ENCODE measurements at places on chromosomes 5 and 9.

DNA sequence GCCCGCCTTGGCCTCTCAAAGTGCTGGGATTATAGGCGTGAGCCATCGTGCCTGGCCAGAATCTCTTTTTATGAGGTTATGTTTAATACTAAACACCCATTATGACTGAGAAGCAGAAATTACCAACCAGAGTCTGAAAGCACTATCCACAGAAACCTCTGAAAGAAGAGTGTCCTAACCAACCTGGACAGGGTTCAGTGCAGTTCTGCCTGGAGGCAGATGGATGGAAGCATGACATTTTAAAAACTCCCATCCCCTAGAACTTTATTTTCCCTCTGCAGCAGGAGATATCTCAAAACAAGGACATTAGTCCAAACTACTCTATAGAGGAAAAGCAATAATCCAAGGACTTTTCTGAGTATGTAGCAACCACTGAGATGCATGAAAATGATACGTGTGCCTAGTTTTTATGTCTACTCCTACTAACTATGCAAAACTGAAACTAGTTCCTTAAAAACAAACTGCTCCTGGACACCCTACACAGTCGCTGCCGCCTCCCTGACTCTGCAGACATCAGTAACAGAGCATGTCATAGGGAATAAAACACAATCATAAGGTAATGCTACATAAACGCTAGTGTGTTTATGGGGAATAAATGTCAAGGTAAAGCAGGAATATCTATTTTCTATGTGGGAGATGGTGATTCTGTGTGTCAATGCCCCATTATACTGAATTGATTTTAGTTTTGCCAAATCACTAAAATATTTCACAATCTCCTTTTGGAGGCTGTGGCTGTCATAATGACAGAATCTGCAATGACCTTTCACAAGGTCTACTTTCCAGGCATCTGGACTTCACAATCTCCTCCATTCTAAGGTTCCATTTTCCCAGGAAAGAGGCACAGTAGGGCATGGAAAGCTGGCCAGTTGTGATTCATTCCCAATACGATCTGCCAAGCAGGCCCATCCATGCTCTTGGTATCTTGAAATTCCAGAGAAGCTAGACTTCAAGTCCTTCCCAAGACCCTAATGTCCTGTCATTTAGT, 122.8 kb downstream of the SIL1 start:
- DNase-seq, result no peak

- DNase-seq, result no peak
These were observed 1504.9 kb upstream of the C9orf72 start for GRCh38 chr9:29078063-29078666.

- DNase-seq, result no peak
These were observed 37.3 kb downstream of the PCDH1 start for GRCh38 chr5:141840826-141841360.

GRCh38 chr5:14229181-14229580, 86.0 kb downstream of the TRIO start:
- no peak for DNase-seq

GRCh38 chr9:108489567-108489966, 366.2 kb downstream of the ACTL7B start:
- no peak for DNase-seq

DNA sequence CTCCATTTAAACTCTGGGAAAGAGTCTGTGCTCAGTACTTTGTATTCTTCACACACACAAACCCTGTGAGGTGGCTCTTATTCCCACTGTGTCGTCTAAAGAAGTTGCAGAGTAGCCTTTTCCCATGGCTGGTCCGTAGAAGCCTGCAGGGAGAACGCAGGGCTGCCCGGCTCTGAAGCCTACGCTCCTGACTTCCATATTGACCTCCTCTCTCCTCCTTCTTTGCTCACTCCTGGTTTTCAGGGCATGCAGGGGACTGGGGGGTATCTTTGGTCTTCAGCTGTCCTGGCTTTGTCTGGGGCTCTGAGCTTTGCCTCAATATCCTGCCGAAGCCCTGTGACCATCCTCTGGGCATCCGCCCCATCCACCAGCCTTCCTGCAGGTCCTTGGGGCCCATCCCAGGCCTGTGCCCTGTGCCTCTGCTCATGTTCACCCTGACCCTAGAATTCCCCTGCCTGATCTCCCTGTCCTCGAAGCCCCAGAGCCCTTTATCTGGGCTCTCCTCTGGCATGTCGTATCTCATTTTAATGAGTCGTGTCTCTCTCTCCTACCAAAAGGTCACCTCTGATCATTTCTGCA, 83.8 kb upstream of the FSTL4 start:
- DNase-seq, result no peak

GRCh38 chr5:85681871-85682270, 935.9 kb upstream of the COX7C start:
- DNase-seq, result no peak

- no peak for DNase-seq
These were observed 321.3 kb downstream of the EPB41L4A start for GRCh38 chr5:112097768-112098167.

DNA sequence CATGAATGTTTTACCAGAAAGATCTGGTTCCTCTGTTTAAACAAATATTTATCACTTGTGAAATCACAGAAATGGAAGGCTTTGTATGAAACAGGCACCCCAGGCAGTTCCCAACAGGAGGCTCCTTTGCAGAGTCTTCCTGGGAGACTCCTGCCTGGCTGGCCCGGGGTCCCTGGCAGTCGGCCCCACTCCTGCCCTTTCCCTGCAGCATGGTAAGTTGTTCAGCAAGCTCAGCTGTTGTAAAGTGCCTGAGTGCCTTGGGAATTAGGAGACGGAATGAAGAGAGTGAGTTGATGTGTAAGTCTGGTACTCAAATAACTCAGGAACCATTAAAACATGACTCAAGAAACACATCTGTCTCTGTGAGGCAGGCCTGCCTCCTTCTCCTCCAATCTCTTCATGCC, 17.5 kb upstream of the LHFPL2 start:
- DNase-seq, result no peak

- no peak for DNase-seq
These were observed 21.1 kb upstream of the ARAP3 start for GRCh38 chr5:141703133-141703561.

GRCh38 chr5:174751154-174752000, 27.0 kb downstream of the MSX2 start:
- no peak for DNase-seq

DNA sequence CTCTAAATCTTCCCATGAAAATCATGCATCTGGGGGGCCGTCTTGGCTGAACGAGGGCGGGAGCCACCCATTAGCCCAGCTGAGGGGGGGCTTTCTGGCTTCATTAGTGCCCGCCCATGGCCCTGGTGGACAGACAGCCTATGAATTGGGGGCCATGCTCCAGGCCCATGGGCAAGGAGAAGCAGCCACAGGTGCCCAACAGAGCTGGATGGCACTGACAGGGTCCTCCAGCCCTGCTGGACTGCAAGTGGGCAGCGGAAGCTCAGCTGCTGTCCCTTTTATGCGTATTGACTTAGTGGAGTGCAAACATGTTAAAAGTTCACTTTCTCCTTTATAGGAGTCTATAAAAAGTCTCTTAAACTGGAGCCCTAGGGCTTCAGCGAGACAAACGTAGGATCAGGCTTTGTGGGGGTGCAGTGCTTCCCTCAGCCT, 75.3 kb downstream of the MACROH2A1 start:
- no peak for DNase-seq

DNA sequence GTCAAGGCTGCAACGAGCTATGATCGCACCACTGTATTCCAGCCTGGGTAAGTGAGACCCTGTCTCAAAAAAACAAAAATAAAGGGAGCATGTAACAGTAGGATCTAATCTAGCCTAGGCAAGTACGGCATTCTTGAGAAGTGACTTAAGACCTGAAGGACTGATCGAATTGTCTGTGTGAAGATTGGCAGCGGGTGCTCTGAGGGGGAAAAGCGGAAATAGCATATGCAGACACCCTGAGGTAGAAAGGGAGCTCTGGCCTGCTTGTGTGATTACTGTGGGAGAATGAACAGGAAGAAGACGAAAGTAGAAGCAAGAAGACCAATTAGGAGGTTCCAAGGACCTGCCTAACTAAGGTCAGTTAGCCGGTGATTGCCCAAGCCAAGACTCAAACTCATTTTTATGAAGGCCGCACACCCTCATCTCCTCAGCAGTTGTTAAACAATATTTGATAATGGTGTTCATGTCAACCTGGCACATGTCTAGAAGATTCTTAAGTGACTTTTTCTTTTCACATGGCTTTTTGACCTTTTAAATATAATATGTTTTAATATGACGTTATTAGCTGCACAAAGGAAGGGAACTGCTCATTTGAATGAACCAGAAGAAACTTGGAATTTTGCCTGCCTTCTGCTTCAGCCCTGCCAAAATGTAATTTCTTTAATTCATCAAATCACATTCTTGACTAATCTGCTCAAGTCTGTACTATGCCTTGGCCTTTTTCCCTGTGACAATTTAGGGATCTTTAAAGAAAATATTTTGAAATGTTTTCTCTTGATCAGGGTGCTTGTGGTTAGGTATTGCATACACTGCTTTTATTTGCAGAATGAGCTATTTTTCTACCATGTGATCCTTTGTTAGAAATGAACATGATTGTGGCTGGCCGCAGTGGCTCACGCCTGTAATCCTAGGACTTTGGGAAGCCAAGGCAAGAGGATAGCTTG, 289.2 kb upstream of the DMRT1 start:
- no peak for DNase-seq

All from GM12878 (cell line).